ENCODE measurements at places on chromosomes 12 and 14. TPM values are rescaled to one million over a fixed set of nuclear protein-coding genes. Genes with fewer than 3 reads are reported as not detected.

DNA sequence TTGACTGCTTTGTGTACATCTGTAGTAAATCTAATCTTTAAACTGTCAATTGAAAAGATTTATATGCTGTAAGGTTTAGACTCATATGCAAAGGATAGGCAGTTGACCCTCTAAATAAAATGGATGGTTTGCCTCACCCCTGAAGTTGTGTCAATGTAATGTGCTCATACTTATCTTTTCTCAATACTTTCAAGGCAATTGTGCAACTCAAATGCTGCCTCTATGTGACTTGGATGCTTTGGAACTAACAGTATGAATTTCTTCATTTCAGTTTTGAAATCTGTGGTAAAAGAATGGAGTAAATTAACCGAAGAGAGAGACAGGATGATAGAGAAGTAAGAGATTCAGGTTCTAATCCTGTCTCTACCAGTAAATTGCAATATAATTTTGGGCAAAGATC, 9.7 kb downstream of the PDE6H start:
- DNase-seq = no peak

Gene RDH12
- 21.7 TPM for total RNA-seq

- DNase-seq = no peak
Observed at GRCh38 chr12:42763682-42764081, 174.1 kb upstream of the PRICKLE1 start.

Gene RNASE3
- 2.7 TPM for total RNA-seq

Gene FGD6
- total RNA-seq = 14.1 TPM

DNA sequence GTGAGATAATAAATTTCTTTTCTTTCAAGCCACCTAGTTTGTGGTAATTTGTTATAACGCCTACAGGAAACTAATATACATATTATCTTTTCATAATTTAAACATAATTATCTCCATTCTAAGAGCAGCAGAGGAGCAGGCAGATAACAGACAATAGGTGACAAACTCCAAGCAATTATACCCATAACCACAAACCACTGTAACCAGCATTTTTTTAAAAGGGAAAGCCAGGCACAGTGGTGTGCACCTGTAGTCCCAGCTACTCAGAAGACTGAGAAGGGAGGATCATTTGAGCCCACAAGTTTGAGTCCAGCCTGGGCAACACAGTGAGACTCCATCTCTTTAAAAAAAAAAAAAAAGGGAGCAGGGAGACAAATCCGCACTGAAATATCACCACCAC, 54.9 kb downstream of the ATF7 start:
- no peak for DNase-seq

DNA sequence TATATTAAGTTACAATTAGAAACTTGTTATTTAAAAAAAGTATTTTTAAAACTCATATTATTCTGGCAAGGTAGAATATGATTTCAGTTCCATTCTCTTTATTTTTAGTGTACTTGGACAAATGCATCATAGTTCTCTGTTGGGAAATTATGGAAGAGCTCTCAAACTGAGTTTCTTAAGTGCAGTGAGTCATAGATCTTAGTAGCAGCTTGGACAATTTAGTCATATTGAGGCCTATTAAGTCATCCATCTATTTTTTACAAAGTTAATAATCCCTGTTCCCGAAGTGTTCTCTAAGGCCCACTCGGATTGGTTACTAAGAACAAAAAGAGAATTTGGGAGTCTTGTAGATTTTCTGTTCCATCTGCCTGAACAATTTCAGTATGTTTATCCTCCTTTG, 113.9 kb downstream of the ANO4 start:
- no peak for DNase-seq

- peak; percentile 51 for DNase-seq
Observed at GRCh38 chr12:5745251-5745888, 199.7 kb downstream of the ANO2 start.

Gene PLEKHH1
- 8.7 TPM for total RNA-seq

Gene AGAP2
- total RNA-seq = 1.1 TPM

Gene NANOG
- not detected for total RNA-seq

DNA sequence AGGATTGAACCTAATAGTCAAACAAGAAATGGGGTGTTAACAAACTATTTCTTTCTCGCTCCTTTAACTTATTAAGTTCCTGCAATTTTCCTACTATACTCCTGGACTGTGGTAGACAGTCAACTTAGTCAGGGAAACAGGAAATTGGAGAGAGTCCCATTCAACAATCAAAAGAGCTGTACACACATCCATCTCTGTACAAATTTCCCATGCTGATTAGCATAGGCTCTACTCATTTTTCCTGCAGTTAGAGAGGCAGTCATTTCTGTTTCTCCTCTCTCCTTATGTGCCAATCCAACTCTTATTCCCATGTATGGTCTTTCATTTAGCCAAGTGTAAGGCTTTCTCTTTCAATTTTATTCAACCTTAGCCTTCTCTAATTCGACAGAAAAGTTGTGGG, 1168.5 kb upstream of the FLRT2 start:
- DNase-seq = no peak

- no peak for DNase-seq
Observed at GRCh38 chr12:4266990-4267389, 6.6 kb upstream of the CCND2 start.

Gene HCAR1
- 1.9 TPM for total RNA-seq

- DNase-seq = no peak
Observed at GRCh38 chr14:94040247-94040646, 14.1 kb downstream of the OTUB2 start.

DNA sequence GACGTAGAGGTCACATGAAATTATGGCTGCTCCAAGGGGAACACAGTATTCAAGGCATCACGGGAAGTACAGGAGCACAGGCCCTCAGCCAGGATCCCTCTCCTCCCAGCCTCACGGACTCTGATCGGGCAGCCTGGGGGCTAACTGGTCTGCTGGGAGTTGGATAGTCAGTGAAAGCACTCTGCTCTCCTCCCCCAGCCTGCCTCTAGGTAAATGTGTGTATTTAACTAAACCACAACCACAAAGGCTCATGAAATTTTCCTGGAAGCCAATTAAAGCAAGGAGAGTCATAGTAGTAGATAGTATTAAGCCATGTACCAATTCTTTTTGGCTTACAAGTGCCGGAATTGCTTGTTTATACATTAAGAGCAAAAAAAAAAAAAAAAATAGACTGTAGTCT, 254.3 kb downstream of the MSRB3 start:
- no peak for DNase-seq

GRCh38 chr12:93738199-93739058, 61.3 kb downstream of the CRADD start:
- DNase-seq = no peak

Gene KCNA1
- total RNA-seq = 0.30 TPM

Gene AMN
- total RNA-seq = 4.4 TPM

DNA sequence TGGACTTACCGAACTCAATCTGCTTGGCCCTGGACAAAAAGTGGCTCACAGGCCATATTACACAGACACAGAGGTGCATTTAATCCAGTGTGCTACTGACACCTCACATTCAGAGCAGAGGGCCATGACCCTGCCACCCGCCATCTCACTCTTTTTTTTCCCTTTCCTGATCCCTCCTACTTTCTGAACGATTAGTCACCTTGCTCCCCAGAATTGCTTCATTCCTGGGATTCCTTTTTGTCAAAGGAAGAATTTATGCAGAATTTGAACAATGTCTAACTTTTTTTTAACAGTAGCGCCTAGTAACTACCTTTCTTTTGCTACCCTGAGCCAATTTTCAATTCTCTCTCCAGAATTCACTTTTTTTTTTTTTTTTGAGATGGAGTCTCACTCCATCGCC, 4.6 kb downstream of the PKP2 start:
- no peak for DNase-seq

- DNase-seq = peak; percentile 27
Observed at GRCh38 chr12:68538726-68539614, 71.7 kb upstream of the RAP1B start.

DNA sequence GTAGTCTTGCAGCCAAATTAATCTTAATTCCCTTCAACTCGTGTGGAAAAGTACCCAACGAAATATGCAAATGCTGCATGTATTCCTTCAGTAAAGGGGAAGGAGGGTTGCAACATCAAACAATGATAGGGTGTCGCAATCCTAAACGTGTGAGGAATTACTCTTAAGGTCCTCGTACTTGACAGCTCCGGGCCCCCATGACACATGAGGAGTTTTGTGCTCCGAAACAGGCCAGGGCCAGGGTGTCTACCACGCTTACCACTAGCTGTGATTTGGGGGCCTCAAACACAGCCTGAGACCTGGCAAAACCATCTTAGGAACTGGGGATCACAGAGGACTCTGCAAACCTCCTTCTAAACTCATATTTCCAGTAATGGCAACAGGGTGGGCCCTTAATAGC, 20.4 kb downstream of the FOS start:
- DNase-seq = no peak

Gene RDH5
- 11.7 TPM for total RNA-seq

- DNase-seq = no peak
Observed at GRCh38 chr14:106163316-106163715, 636.9 kb downstream of the TMEM121 start.

DNA sequence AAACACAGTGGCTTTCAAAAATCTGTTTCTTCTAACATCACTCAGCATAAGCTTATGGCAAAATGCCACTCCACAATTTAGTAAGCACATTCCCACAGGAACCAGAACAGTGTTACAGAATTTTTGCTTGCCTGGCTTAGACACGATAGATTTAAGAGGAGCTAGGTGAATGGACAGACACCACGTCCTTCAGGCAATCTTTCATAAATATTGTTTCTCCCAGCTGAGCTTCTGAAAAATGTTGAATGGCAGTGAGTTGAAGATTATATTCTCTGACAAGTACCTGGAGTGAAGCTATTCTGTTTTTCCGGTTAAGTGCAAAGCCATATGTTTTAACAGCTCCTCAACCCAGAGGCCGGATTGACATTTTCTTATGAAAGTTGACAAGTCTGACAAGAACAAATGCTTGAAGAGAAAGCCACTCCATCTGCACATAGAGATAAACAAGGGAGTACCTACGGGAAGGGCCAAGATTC, 102.0 kb downstream of the FSCB start:
- peak; percentile 9 for DNase-seq

DNA sequence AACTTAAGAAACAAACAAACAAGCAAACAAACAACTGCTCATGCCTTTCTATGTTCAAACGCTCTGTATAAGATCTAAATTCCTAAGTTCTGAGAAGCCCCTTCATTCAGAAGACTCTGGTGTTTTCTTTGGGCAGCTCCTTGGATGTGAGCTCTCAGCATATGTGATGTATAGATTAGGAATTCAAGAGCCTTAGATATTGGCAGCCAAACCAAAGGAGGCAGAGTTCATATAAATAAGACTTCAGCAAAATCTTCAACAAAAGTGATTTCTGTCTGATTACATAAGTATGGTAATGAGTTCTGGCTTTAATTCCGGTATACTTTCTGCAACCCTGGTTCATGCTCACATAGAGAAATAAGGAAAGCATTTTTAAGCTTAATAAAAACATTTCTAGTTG, 145.6 kb downstream of the DYRK2 start:
- DNase-seq = peak; percentile 14

DNA sequence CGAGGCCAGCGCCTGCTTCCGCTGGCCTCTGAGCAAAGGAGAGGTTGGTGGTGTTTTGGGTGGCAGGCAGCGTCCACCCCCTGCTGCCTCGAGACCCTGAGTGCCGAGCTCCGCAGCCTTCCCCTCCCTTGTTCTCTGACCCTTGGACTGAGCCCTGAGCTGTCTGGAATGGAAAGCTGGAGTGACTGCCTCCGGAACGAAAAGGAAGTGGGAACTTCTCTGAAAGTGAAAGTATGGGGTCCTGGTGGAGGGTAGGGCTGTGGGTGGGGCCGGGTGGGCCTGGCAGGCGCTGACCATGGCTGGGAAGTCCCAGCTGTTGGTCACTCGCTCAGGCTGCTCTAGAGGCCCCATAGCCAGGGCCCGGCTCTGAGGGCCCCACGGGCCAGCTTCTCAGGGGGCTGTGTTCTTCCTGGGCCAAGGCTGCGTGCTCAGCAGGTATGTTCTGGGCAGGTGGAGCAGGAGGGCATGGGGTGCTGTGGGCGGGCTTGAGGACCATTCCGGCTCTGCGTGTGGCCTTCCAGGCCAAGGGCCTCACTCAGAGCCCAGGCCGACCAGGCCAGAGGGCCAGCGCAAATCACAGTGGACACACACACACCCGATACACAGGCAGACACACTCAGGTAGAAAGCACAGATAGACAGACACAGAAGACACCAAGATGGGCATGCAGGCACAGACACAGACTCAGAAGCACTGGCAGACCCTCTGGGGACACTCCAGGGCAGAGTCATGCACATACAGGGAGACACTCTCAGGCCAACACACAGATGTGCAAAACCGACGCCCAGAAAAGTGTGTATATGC, at the start of gene EXOC3L4:
Gene EXOC3L4 (plus strand): TSS at position 320 of the 804 bp plus-strand sequence. CDS start 5,495 bp downstream, outside the sequence.
- no peak for DNase-seq

Gene MYRFL
- total RNA-seq = 1.1 TPM
